ENCODE measurements at places on chromosomes 2 and 18.

DNA sequence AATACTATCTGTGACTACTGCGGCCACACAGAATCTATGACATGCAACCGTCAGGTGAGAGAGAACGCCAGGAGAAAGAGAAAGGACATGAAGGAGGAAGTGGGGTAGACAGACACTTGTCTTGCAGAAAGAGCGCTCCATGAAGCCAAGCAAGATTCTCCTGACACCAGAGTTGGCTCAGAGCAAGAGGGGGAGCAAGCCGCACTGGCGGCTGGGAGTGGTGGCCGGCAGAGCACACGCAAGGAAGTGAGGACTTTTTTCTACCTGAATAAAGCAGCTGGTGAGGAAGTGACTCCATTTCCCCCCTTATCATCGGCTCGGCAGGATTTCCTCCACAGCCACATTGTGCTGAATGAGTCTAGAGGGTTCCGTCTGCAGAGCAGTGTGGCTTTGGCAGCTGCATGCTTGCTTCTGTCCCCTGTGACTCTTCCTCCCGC, 181.6 kb downstream of the BCL2 start:
- DNase-seq = no peak

- no peak for DNase-seq
Observed at GRCh38 chr18:48590678-48591077, 51.8 kb downstream of the CTIF start.

DNA sequence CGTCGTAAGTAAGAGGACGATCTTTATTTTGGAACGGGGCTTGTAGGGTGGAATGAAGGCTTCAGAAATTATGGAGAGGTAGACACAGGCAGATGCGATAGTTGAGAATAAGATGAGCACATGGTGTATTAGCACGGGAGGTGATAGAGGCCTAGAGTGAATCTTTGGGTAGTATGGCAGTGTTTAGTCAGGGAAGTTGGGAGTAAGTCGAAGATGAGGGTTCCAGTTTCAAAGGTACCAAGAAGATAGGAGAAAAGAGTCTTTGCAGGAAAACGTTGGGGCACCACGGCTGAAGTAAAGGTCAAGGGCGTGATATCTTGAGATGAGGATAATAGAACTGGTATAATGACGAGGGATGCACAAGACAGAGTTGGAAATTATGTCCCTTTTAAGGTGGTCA, 654 bp downstream of the PIK3C3 start:
- DNase-seq = no peak

- no peak for DNase-seq
Observed at GRCh38 chr2:102072741-102073140, 69.8 kb upstream of the IL1R1 start.
